RCC 7860 (cell line): ENCODE measurements at places on chromosomes 7 and 10.

DNA sequence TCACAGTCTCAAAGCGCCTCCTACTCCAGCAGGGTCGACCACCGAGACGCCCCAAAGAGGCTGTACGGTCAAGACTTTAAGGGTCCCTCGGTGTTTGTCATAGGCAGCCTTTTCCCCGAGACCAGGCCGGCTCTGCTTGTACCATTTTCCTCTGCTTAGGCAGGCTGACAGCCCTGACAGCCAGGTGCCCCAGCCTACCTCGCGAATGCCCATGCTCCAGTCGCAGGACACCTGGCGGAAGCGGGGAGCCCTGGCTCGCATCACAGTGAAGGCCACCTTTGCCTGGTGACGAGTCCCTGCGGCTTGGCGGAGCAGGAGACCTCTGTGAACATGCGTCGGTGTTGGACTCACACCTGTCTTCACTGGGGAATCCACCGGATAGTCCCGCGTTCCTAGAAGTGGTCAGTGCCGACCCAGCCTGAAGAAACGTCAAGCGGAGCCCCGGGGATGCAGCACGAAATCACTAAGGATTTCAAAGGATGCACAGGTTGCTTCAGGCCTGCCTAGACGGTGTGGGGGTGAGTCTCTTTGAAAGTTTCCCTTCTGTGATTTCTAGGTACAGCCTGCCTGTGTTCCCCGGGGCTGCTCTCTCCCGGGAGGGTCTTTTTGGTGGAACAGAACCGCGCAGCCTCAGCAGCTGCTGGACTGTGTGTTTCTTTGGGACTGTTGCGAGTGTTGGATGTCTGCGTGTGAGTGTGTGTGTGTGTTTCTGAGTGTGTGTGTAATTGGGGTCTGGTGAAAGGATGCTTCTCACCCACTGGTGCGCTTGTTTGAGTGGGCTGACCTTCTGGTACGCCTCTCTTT lies 30.5 kb upstream of the ZNF273 start:
- DNase-seq: no peak

GRCh38 chr10:78717200-78717599 lies 351.6 kb upstream of the ZMIZ1 start:
- no peak for DNase-seq

DNA sequence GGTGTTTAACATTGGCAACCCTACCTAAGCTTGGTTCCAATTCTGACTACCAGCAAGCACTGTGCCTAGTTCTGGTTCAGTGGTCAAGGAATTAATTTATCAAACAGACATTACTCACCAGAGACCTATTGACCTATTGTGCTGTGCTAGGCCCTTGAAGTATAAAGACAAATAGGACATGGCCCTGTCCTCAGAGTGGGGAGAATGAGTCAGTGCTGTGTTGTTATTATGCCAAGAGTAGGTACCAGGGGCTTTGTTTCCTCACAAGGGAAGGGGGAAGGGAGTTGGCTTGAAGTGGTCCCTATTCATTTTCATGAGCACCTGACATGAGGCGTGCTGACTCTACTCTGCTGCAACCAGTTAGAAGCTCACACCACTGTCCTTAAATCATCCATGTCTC lies 62.6 kb upstream of the PLPP4 start:
- peak; percentile 90 for DNase-seq

DNA sequence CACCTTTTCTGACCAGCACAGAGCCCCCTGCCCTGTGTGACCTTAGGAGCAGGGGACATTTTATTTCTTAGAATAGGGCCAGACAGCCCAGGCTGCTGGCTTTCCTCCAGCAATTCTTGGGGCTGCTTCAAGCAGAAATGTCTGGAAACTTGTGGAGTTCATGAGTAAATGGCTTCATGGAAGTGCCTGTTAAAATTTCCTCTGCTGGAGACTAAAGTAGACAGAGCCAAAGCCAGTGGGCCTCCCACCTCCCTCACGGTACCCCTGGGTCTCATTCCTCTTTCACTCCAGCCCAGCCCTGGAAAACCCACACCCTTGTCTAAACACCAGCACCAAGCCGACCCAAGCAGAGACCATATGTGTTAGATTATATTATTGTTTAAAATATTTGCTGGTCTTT lies 505.5 kb upstream of the ZMIZ1 start:
- DNase-seq: no peak

- DNase-seq: peak; percentile 69
These were observed 35.5 kb downstream of the GPRIN2 start for GRCh38 chr10:46520941-46521340.

DNA sequence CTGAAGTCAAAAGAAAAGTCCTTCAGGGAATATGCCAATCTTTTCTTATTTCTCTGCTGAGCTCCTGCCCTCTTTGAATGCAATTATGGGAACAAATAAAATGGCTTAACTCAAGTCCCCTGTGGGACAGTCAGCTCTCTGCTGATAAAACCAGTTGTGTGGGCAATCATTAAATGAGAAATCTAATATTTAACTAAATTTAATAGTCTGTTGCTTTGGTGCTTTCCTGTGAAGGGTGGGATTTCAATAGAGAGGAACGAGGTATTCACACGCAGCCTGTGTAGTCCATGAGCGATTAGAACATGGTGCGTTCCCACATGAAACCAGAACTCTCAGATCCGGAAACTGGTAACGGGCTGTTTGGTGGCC lies 138.4 kb downstream of the PAXIP1 start:
- DNase-seq: no peak

GRCh38 chr7:155887174-155887525 lies 74.9 kb upstream of the SHH start:
- DNase-seq: no peak
